ENCODE measurements at places on chromosomes 4 and X.

- no peak for DNase-seq
Measured at GRCh38 chrX:136910565-136911035, 30.1 kb upstream of the RBMX start.

DNA sequence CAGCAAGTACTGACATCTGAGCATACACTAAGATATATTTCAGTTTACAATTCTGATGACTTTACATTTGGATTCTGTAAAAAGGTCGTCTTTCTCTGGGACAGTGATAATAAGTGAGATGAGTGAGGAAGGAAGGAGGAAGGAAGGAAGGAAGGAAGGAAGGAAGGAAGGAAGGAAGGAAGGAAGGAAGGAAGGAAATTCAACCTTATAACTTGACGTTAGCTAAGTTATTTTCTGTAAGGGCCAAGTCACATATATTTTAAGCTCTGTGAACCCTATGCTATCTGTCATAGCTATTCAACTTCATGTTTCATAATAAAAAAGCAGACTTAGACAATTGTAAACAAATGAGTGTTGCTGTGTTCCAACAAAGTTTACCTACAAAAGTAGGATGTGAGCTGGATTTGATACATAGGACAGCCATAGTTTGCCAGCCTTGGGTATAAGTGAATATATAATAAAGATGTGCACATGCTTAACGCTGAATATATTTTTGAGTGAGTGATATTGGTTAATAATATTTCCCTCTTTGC is 753.0 kb upstream of the NDST4 start:
- DNase-seq, result no peak

- DNase-seq, result no peak
Measured at GRCh38 chr4:26032630-26033317, 118.8 kb downstream of the SMIM20 start.

DNA sequence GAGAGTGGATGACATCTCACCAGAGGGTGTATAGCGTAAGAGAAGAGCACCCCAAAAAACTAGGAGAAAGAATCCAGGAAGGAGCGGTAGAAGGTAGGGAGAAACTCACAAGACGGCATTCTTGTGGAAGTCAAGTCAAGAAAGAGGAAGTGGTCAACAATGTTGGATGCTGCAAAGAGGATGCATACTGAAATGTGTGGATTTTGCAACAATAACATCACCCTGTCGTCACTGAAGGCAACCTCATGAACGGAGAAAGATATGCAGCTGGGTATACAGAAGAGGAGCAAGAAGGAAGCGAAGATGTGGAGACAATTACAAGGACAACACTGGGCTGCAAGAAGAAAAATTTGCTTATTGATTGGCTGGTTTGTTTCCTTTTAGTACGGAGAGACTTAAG is 11.4 kb upstream of the TAPT1 start:
- DNase-seq, result no peak

- DNase-seq, result no peak
Measured at GRCh38 chrX:8632924-8633323, 99.0 kb downstream of the ANOS1 start.

GRCh38 chrX:123173833-123174232 is 10.2 kb upstream of the GRIA3 start:
- DNase-seq, result no peak

DNA sequence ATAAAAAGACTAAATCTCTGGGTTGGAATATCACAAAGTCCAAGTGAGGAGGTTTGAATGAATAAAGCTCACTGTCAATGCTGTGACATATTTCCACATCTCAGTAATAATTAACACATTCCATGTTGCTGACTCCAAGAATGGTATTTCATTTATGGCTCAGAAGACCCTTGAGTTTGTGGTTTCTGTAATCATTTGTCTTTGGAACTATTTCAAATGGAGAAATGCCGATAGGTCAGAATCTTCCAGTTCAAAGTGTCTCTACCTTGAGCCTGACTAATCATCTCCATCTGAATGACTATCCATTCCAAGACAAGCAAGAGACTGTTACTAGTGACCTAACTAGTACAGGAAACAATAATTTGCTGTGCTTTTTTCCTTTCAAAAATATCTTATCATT is 24.2 kb upstream of the SLC2A9 start:
- no peak for DNase-seq

DNA sequence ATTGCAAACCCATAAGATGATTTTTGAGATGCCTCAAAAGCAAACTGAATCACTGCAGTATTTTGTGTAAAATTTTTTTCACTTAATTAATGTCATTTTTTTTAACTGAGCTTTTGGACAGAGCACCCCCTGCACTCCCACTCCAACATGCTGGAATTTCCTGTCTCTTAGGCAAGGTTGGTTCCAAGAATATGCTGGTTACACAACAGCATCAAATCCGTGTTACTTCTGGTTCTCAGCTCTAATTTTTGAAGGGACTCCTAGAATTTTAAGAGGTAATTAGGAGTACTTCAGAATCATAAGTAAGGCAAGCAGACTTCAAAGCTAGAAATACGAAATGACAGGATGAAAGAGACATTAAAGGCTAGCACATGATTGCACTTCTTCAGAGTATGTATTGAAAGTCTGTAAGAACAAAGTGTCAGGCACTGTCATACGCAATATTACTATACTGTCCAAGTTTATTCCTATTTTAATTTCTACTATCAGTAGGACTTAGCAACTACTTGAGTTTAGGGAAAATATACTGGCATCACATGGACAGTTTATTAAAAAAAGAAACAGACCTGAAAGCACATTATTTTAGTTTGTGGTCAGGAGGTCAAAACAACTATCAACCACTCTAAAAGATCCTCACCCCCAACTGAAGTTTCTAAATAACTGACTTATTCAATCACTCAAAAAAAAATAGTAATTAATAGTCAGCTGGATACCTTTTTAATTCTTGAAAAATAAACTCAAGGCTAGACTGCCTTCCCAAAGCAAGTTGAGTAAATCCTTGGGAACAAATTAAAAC is 1.6 kb upstream of the JCHAIN start:
- no peak for DNase-seq

- no peak for DNase-seq
Measured at GRCh38 chr4:3371033-3372001, 70.5 kb upstream of the HGFAC start.

DNA sequence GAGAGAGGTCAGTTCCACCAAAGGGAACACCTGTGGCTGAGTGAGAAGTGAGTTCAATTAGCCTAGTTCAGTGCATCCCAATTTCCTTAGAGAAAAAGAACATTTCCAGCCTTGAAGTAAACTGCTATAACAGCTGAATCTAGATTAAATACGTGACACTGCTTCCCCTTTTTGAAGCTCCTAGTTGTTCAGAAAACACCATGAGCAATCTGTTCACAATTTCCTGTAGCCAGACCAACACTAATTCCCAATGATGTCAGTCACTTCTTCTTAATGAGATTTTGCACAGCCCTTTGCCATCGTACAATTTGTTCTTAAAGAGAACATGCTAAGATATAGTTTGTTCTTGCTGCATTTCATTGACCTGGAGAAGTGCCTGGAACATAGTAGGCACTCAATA is 144.6 kb upstream of the EDNRA start:
- no peak for DNase-seq

DNA sequence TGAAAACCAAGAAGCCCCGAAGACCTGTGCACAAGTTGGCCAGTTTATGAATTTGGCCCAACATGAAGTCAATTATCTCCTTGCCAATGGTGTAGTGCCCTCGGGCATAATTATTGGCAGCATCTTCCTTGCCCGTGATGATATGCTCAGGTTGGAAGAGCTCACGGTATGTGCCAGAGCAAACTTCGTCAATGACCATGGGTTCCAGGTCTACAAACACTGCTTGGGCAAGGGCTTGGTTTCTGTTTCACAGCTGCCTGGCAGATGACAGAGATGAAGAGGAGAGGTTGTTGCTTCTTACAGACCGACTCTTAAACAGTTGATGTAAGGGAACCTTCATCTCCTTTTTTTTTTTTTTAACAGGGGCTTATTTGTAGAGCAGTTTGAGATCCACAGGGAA is 135.6 kb upstream of the PLS3 start:
- DNase-seq, result no peak

DNA sequence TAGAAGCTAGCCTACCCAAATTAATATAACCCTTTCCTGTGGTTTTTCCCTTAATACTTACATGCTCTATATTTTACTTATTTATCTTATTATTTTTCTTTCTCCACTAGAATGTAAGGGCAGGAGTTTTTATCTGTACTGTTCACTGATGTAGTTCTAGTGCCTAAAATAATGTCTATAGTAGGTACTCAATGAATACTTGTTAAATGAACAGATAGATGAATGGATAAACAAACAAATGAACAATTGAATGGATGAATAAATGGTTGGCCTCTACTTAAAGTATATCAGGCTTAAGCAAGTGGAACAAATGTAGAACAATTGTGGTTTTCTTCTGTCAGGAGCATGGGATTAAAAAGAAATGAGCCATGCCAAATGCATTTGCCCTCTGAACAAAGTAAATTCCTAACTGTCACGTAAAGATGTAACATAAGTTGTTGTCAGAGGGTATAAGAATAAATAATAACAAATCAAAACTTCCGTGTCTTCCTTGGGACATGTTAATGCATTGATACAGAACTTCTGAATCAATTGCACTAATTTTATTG is 54.1 kb downstream of the SYTL5 start:
- DNase-seq, result no peak

DNA sequence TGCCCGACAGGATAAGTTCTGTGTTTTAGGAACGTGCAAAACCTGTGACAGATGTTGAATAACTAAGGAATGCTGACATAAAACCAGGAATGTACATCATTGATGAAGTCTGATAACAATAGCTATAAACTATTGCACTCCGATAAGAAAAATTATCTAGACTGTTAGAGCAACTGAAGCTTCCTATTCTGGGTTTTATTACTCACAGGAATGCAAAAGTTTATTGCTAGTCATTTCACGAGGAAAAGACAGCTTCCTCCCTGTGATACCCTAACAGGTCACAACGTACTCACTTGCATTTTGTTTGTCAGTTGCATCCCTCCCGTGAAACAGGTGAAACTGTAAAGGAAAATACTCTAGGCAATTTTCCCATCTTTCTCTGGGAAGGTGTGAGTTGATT is 65.9 kb downstream of the CLDN22 start:
- no peak for DNase-seq

- DNase-seq, result no peak
Measured at GRCh38 chr4:41297832-41298231, 41.1 kb downstream of the UCHL1 start.

DNA sequence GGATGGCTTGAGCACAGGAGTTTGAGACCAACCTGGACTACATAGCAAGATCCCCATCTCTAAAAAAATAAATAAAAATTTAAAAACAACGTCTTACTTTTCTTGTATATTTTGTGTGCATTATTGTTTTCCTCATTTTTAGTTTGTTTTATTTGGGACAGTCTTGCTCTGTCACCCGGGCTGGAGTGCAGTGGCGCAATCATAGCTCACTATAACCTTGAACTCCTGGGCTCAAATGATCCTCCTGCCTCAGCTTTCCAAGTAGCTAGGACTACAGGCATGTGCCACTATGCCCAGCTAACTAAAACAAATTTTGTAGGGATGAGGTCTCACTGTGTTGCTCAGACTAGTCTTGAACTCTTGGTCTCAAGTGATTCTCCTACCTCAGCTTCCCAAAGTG is 9.5 kb upstream of the SMIM14 start:
- DNase-seq, result no peak

GRCh38 chr4:8269535-8270417 is at the start of gene HTRA3:
TSS of gene HTRA3 (plus strand) at chr4:8269754. CDS start at chr4:8269969, 215 bp downstream.
- no peak for DNase-seq

- DNase-seq, result no peak
Measured at GRCh38 chrX:15512401-15512965, 11.9 kb downstream of the BMX start.

Measured in T-helper 1 cell (primary cell).